IPS-NIHi11 (cell line): ENCODE measurements at places on chromosomes 2 and 18.

DNA sequence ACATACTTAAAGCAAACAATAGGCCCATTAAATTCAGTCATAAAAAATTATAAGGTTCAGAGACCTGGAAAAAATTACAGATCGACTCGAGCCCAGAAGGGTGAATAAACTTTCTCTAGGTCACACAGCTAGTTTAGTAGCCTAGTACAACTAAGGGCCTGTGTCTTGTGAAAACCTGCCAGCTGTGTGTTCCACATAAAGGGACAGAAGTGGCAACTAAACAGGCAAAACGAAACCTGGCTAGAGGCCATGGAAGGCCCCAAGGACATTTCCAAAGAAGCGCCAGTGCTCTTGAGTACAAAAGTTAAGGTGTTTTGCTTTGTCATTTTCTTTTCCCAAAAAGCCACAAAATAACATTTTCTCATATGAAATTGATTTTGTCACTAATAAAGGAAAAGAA, 164.9 kb downstream of the L3MBTL4 start:
- DNase-seq: no peak

- no peak for DNase-seq
Measured at GRCh38 chr2:84823788-84824187, 57.1 kb downstream of the TRABD2A start.

- no peak for DNase-seq
Measured at GRCh38 chr2:127632592-127633489, 13.1 kb upstream of the GPR17 start.

GRCh38 chr2:39179974-39180960, 59.4 kb upstream of the SOS1 start:
- no peak for DNase-seq
